ENCODE measurements at places on chromosomes 6 and 20.
A peak's percentile ranks its signal among the peaks of the same experiment; 100 is the strongest.

- DNase-seq, result no peak
Observed at GRCh38 chr6:5112066-5112799, 27.1 kb downstream of the PPP1R3G start.

- DNase-seq, result no peak
Observed at GRCh38 chr6:3343089-3343883, 84.5 kb downstream of the PSMG4 start.

DNA sequence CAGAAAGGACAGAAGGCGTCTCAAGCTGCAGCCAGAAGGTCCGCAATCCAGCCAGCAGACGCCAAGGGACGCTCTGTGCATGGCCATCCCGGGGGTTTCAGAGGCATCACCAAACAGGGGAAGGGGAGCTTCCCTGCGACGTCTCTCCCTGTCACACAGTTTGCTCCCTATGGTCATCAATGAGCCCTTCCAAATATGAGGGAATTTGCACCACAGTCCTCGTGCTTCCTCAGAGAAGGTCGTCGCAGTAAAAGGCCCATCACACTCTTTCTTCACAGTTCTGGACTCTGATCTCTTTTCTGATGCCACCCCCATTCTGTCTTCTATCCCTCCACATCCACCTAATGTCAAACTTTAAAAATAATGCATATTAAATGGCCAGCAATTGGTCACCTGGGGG is 10.2 kb upstream of the FOXC1 start:
- no peak for DNase-seq

DNA sequence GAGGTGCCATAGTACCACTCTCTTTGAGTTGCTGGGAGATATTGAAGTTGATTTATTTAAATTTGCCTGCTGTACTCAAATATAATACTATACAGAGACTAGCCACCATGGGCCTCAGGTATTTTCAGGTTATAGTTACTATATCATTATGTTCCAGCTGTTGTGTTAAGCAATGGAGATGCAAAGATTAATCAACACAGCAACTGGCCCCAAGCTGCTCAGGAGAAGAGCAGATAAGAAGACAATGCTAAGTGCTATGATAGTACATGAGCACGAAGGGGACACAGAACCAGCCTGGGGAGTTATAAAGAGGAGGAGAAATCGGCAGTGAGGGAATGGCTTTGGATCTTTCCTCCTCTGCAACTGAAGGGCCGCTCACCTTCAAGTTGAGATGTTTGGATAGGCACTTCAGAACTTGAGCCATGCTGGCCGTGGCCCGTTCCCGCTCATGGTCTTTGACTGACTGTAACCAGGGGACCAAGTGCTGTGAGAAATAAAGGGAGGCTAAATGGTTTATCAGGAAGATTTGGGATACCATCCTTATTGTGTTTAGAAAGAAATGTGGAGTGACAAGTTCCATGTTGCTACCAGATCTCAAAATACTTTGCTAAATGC is 24.3 kb upstream of the RPN2 start:
- DNase-seq, result no peak

DNA sequence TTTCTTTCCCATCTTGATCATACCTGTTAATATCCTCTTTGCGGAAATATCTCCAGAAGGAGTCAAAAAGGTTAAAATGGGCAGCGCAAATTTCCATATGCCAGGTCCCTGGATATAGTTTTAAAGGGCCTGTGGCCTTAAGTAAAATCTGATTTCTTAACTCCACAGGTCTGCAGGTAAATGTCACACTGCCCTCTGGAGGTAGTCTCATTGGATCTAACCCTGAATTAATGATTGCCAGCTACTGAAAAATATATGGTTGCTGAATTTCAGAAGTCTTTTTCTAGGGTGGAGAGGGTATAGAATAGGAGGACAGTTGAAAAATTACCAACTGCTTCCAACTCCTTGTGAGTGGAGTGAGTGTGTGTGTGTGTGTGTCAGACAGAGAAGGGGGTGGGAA is 8.5 kb downstream of the MOXD1 start:
- no peak for DNase-seq

- DNase-seq, result no peak
Observed at GRCh38 chr6:25630508-25631278, 21.3 kb upstream of the SCGN start.

DNA sequence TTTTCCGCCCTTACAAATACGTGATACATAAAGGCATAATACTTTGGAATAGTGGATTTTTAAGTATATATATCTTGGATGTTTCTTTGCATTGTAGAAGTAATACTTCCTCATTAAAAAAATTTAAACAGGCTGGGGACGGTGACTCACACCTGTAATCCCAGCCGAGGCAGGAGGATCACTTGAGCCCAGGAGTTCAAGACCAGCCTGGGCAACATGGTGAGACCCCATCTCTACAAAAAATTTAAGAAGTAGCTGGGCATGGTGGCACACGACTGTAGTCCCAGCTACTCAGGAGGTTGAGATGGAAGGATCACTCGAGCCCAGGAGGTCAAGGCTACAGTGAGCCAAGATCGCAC is 38.6 kb upstream of the RNF8 start:
- DNase-seq, result no peak

GRCh38 chr6:44078827-44079671 is 48.2 kb downstream of the MRPL14 start:
- peak; percentile 42 for DNase-seq

DNA sequence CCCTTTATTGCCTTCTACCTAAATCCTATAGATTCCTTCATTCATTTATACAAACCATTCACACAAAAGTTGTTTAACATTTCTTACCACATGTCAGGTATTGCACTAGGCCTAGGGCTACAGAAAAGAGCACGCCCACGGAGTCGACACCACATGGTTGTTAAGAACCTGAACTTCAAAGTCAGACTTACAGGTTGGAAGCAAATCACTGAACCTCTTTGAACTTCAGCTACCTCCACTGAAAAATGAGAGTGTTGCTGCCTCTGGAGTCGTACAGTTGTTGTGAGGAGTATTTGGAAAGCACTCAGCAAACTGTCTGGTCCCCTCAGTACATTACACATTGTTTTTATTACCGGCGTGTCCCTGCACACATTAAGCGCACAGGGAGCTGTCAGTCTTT is 3.3 kb upstream of the SLPI start:
- no peak for DNase-seq

DNA sequence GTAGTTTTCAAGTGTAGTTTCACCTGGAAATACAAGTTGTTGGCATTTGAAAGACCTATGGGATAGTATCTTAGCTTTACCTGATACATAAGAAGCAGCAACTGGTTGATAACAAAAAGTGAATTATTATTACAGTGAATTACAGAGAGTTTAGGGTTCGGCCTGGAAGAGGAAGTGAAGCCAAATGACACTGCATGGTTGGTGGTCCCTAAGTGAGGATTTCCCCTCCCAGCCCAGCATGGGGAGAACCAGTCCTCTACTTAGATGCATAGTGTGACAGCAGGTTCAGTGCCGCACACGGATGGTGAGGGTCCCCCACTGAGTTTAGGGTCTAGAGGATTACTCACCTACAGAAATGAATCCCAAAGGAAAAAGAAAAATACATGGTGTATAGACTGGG is 18.1 kb downstream of the HLA-DPB1 start:
- no peak for DNase-seq

- DNase-seq, result no peak
Observed at GRCh38 chr20:62357187-62357667, 9.9 kb downstream of the LAMA5 start.

GRCh38 chr6:87203448-87204023 is 48.2 kb downstream of the ZNF292 start:
- no peak for DNase-seq

DNA sequence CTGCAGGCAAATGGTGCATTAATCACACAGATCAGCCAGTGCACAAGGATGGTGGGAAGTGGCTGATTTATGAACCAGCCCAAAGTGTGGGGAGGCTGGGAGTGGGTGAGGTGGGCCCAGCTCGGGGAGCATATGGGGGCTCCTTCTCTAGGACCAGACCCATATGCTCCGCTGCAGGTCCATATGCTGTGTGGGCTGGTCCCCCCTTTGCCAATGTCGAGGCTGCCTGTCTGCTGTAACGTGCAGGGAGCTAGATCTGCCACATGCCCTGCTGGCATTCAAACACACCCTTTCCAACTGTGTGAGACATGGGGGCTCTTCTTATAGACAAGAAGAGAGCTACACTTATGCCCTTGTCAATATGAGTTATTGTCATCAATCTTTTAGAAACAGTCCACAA is 566.3 kb downstream of the DHX35 start:
- DNase-seq, result no peak

GRCh38 chr6:155026022-155026705 is 31.0 kb downstream of the TIAM2 start:
- no peak for DNase-seq

DNA sequence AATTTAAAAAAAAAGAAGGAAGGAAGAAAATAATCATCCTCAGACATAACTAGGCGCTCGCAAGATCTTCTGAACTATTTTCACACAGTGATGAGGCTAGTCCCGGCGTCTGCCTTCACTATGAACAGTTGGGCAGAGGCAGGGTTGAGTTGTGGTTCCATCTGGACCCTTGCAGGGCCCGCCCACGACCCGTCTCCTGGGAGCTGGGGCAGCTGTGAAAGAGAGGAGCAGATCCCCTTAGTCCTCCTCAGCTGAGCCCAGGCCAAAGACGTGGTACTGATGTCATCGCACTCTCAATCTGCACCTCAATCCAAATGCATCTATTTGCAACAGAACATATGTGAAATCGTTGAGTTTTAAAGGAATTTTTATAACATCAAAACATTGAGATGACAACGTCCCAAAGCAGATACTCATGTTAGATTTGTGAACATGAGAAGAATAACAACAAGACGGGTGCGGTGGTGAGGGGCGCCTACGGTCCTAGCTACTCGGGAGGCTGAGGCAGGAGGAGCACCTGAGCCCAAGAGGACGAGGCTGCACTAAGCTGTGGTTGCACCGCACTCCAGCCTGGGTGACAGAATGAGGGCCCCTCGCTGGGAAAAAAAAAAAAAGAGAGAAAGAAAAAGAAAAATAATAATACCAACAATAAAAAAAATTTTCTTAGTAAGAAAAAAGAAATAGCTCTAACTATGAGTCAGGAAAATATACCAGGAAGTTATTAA is 15.3 kb downstream of the TCFL5 start:
- no peak for DNase-seq

DNA sequence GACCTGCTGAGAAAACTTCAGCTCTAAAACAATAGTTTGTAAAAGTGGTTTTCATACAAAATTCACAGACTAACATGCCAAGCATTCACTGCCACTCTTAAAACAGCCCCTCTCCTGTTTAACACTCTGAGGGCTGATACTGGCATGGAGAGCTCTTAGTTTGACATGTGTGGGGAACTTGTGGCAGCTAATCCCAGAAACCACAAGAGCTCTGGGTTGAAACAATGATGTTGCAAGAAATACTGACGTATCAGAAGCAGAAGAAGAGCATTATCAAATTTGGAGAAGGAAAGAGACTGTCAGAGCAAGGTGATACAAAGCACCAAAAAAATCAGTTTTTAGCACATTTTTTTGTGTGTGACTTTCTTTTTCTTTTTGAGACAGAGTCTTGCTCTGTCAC is 5.1 kb downstream of the BEND3 start:
- DNase-seq, result no peak

DNA sequence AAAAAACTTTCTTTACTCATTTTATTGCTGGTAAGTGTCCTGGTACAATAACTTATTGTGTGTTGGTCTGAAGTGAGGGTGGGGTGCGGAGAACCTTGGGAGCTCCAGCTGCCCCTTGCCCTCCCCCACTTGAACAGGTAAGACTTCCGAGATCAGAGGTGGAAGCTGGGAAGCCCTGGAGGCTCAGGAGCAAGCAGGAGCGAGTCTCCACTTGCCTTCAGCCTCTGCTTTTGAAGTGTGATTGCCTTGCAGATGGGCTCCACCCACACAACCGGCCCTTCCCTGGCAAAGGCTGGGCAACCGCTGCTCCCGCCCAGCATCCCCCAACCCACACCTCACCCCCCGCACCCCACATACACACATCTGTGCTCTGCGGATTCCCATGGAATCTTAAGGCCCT is 179.6 kb downstream of the TFAP2C start:
- DNase-seq, result no peak

- no peak for DNase-seq
Observed at GRCh38 chr20:43832096-43832816, 82.4 kb upstream of the TOX2 start.

- DNase-seq, result no peak
Observed at GRCh38 chr20:37523911-37524700, 3.1 kb downstream of the NNAT start.

GRCh38 chr20:8721098-8721497 is 347.8 kb upstream of the PLCB4 start:
- DNase-seq, result no peak

- no peak for DNase-seq
Observed at GRCh38 chr6:136582711-136583471, 32.7 kb upstream of the MAP7 start.

Measured in mesothelial cell of epicardium (in vitro differentiated cells).